ENCODE measurements at places on chromosomes 5 and 9.
A peak's percentile ranks its signal among the peaks of the same experiment; 100 is the strongest.

DNA sequence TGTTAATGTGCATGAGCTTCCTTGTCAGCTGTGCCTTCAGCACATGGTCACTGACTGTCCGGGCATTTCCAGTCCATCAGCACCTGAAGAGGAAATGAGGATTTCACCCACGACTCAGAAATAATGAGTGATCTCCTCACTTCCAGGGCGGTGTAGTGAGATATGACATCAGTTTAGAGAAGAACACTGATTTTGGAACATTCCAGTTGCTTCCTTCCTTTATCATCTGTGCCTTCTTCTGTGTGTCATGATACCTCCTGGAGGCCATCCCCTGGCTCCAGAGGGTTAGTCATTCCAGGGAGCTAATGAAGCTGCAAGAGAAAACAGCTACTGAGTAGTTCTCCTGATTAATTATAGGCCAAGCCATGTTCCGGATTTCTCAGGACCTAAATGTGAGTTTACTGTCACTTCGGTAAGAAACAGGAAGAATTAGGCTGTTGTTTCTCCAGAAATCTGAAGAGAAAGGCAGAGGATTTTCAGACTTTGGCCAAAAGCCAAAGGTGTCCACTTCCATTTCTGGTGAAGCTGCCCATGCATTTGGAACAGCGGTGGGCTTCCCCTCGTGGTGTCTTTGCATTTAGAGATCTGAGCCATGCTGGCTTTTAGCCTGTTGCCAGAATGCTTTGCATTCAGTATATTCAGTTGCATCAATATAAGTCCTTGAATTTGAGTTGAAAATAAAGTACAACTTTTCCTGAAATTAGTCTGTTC, 161.3 kb upstream of the OTULINL start:
- DNase-seq, result no peak

DNA sequence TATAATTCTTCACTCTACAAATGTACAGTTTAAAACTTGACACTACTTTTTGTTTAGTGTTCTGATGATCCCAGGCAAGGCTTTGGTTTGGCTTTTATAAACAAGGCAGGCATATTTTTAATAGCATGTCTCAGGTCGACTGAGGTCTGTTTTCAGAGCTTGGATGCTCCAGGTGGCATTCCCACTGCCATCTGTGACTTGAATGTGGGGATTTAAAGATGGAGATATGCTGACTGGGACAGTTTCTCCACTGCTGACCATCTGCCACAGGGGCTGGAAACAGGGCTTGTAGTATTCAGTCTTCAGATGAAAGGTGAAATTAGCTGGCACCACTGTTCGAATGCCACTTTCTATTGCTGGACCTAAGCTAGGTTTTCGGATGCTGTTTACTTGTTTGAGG, 1266.2 kb upstream of the CDH18 start:
- no peak for DNase-seq

GRCh38 chr5:55495216-55495615, 39.5 kb downstream of the PLPP1 start:
- no peak for DNase-seq

DNA sequence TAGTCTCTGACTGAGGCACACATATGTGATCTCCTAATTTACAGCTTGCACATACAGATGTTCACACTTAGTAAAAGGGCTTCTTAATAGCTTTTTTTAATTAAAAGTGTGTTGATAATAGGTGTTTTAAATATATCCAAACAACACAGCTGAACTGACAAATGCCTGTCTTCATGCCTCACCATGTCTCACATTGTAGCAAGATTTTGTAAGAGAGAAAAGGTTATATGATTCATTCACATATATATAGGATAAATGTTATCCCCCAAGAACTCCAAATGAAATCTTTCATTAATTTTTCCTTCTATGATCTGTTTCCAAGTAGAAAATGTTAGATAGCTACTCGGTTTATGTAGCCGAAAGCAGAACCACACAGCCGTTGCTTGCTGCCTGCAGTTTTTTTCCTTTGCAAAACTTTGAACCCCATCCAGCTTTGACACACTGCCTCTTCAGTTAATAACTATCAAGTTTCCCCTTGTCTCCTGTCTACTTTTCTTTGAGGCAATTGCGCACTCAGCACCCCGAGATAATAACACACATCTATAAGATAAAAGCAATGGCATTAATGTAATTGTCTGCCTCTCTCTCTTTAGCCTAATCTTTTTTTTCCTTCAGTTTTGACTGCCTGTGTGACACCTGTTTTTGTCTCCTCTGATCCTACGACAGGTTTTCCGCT, 299.2 kb downstream of the BNC2 start:
- no peak for DNase-seq

- DNase-seq, result peak; percentile 89
Observed at GRCh38 chr9:130107234-130107861, 53.6 kb downstream of the GPR107 start.
